Activated naive CD8-positive, alpha-beta T cell treated with anti-CD3 and anti-CD28 coated beads for 36 hours (primary cell): ENCODE measurements at places on chromosomes 3 and 15.

DNA sequence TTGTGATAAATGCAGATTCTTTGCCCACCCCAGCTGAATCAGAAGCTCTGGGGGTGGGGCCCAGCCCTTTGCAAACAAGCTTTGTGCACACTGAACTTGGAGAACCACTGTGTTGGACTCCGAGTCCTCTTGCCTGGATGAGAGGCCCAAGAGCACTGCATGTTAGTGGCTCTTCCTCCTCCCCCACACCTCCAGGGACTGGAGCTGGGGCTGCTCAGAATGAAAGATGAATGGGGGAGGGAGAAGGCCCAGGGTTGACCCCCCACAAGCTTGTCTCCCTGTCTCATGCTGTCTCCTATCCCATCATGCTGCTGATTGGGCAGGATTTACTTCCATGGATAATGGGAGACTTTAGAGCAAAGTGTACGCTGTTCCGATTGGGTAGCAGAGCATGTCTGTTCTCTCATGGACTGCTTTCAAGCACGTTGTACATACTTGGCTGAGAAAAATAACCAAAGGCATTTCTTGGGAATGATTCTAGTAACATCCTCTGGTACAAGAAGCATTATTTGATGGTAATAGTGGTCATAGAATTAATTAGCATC is 99.6 kb downstream of the PGPEP1L start:
- DNase-seq, result no peak

DNA sequence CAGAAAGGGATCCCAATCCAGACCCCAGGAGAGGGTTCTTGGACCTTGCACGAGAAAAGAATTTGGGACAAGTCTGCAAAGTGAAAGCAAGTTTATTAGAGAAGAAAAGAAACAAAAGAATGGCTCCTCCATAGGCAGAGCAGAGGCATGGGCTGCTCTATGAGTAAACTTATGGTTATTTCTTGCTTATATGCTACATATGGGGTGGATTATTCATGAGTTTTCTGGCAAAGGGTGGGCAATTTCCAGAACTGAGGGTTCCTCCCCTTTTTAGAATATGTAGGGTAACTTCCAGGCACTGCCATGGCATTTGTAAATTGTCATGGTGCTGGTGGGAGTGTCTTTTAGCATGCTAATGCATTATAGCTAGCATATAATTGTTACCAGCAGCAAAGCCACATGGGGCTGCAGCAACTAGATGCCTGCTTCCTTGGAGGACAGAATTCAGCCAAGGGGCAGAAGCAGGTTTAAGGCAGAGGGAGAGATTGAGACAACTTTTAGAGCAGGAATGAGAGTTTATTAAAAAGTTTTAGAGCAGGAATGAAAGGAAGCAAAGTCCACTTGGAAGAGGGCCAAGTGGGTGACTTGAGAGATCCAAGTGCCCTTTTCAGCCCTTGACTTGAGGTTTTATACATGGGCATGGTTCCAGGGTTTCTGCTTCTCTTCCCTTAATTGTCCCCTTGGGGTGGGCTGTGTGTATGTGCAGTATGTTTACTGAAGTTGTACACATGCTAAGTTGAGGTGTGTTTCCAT is 41.3 kb downstream of the METTL6 start:
- DNase-seq, result no peak

GRCh38 chr3:125057186-125057850 is 1.5 kb upstream of the HEG1 start:
- no peak for DNase-seq

- no peak for DNase-seq
Measured at GRCh38 chr3:182118066-182118465, 406.3 kb downstream of the SOX2 start.

DNA sequence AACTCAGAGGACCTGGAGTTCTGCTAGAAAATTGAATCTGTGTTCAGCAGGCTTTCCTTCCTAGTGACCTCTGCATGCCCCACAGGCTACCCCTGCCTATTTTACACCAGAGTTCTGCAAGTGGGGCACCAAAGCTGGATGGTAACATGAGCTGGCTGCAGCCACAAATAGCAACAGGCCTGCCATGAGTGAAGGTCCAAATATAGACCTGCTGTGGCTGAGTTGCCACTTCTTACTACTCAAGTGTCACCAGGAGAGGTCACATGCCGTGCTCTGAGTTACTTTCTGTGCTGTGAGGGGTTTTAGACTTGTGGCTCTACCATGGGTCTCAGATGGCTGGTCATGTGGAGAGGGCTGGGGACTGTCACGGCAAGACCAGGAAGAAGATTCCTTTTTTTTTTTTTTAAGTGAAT is at the start of gene FSD2:
TSS of gene FSD2 (minus strand) at position 76 of the 413 bp plus-strand sequence. CDS start 18,679 bp downstream, outside the sequence.
- DNase-seq, result no peak

DNA sequence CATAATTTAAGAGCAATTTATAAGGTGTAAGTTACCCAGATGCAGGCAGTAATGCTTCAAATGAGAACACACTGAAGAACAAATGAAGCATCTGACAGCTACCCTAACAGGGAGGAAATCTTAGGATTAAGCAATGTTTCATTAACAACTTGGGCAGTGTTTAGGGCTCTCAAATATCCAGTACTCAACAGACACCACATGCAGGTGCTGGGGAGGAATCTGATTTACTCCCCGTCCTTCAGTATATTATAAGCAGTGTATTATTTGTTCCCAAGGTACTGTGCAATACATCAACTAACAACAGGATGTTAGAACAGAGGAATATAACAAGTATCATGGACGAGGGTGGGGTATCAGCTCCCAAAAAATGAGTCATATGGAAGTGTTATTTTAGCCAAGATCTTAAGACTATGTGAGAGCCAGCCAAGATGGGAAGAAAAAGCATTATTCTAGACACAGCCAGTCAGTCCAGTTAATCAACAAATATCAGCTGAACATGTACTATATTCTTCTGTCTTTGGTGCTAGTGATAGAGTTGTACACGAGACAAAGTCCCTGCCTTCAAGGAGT is 20.4 kb downstream of the BTBD1 start:
- no peak for DNase-seq

DNA sequence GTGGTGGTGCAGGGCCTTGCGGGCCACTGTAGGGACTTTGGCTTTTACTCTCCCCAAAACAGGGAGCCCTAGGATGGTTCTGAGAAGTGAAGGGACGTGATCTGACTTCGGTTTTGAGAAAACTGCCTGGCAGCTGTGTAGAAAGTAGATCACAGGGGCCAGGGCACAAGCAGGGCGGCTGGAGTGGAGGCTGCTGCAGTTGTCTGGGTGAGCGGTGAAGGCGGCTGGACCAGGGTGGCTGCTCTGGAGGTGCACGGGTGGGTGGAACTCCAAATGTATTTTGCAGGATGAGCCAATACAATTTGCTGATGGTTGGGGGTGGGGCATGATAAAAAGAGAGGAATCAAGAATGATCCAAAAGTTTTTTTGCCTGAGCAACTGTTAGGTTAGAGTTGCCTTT is 29.8 kb upstream of the TRH start:
- DNase-seq, result no peak

DNA sequence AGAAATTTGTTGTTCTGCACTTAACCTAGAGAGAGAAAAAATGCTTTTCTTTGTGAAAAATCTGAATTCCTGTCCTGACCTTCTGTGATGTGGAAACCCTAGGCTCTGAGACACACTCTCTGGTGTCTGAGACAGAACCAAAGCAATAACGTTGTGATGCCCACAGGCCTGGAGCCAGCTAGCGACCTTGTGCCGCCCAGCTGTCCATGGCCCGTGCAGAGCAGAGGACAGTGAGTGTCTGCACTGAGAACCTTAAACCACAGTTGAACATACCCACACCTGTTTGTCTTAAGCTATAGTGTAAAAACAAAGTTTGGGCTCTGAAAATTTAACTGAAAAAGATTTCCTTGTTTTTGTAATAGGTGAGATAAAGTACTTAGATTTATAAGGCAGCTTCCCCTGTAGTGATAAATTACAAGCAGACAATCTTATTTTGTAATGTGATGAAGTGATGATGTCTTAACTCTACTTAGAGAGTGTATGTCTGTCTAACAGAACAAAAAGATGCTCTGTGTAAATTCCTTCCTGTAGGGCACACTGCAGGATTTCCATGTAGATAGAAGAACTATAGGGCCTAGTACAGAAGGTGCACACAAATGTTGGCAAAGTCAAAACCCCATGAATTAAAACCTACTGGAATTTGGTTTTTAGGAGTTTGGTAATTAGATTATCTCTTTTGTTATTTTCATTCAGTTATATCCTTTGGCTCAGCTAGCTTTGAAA is 62.7 kb downstream of the SNRK start:
- DNase-seq, result no peak

GRCh38 chr3:194460566-194460965 is 26.2 kb downstream of the ATP13A3 start:
- DNase-seq, result no peak

- no peak for DNase-seq
Measured at GRCh38 chr3:101252307-101252706, 68.1 kb downstream of the IMPG2 start.

DNA sequence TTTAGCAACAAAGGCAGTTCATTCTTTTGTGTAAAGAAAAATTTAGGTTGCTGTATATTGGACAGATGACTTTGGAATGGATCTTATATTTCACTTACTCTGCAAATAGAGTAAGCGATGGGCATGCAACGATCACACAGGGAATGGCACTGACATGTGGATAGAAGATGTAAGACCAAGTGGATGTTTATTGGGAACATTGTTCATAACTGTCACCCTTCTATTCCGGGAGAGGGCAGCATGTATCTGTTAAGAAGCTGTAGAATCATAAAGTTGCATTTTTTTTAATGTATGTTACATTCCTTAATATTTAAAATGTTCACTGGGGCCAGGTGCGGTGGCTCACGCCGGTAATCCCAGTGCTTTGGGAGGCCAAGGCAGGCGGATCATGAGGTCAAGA is 41.2 kb downstream of the HPS3 start:
- DNase-seq, result no peak

DNA sequence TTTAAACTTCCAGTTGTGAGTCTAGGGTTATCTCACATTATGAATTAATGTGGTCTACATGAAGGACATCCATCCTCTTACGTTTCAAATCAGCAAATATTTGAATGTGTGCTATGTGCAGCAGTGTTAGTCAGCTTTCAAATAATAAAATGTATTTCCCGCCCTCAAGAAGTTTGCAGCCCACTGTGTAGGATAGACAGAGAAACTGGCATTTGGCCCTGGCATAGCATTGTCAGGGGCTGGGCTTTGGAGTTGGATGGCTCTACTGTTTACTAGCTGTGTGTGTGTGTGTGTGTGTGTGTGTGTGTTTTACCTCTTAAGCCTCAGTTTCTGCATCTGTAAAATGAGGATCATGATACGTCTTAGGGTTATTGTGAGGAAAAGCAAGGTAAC is 400.5 kb upstream of the C2CD4B start:
- DNase-seq, result no peak

DNA sequence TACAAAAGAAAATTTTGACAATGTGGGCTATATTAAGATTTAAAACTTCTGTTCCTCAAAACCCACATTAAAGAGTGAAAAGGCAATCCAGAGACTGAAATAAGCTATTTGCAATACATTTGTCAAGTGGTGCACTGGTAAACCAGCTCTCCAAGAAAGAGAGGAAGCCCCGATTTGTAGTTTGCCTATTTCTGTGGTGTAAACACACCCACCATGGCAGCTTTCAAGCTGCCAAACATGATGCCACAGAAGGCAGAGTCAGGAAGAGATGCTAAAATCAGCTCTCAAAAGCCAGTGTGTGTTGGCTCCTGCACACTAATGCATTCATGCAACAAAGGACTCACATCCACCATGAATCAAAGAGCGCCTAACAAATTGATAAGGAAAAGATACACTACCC is 17.5 kb downstream of the RFTN1 start:
- no peak for DNase-seq

- DNase-seq, result no peak
Measured at GRCh38 chr3:33004205-33004604, 52.8 kb downstream of the CCR4 start.

- DNase-seq, result no peak
Measured at GRCh38 chr3:48030188-48030587, 14.0 kb upstream of the MAP4 start.

DNA sequence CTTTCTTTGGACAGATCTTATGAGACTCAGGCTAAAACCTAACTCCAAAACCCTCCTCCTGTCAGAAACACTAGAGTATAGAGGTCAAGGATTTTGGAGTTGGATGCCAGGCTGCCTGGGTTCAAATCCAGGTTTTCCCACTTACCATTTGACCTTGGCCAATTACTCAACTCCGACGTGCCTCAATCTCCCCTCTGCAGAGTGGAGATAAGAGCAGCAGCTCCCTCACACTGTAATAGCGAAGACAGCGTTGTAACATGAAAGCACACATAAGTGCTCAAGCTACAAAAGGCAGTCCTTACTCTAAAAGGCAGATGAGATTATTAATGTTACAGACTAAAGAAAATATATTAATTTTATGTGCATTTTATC is 90.1 kb downstream of the IGF2BP2 start:
- DNase-seq, result no peak

GRCh38 chr3:17742880-17743657 is 638 bp upstream of the TBC1D5 start:
- DNase-seq, result no peak

DNA sequence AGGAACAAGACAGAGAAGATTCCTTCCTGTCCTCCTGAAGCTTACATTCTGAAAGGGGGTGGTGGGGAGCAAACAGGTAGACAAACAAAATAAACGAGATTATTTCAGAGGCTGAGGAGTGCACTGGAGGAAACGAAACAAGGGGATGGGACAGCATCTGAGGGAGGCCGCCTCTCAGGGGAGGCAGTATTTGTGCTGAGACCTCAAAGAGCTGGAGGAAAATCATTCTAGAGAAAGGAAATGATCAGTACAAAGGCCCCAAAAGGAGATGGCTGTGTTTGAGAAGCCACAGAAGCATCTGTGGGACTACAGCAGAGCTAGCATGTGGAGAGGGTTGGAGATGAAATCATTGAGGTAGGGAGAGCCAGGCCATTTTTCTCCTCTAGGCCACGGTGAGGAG is 55.1 kb downstream of the DCLK3 start:
- no peak for DNase-seq
